ENCODE measurements at places on chromosomes 12 and 14. TPM values are rescaled to one million over a fixed set of nuclear protein-coding genes. Genes with fewer than 3 reads are reported as not detected.

Gene PLEKHD1
- total RNA-seq: not detected

DNA sequence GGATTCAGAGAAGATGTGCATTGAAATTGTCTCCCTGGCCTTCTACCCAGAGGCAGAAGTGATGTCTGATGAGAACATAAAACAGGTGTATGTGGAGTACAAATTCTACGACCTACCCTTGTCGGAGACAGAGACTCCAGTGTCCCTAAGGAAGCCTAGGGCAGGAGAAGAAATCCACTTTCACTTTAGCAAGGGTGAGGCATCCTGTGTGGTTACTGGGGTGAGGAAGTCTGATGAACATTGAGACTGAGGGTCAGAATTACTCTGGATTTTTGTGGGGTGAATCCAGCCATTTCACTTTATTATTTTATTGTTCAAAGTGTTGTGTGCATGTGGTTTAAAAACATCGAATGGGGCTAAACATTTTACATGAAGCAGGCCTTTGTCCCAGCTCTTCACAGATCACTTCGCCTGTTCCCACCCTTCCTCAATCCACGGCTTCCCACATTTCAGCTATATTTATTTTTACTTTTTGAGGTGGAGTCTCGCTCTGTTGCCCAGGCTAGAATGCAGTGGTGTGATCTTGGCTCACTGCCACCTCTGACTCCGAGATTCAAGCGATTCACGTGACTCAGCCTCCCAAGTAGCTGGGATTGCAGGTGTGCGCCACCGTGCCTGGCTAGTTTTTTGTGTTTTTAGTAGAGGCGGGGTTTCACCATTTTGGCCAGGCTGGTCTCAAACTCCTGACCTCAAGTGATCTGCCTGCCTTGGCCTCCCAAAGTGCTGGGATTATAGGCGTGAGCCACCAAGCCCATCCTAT is 40.6 kb downstream of the SUPT16H start:
- DNase-seq: no peak

GRCh38 chr14:55699131-55700057 is 119.4 kb downstream of the KTN1 start:
- peak; percentile 88 for DNase-seq

DNA sequence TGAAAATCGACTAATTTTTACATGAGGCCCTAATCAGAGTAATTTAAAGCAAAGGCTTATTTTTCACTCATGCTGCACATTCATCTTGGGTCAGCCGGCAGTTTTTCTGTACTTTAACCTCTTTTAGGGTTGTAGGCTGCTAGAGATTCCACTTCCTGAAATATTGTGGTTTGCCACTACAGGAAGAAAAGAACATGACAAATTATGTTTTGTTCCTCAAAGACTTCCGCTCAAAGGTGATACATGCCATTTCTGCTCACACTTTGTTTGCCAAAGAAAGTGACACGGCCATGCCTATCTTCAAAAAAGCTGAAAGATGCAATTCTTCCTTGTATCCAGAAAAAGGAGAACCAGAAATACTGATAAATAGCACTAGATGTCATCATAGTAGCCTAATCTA is 183.4 kb upstream of the PPFIA2 start:
- no peak for DNase-seq

- DNase-seq: peak; percentile 77
Measured at GRCh38 chr12:96015672-96016071, 19.5 kb upstream of the HAL start.

Data from SJSA1 (cell line).